Astrocyte of the spinal cord (primary cell): ENCODE measurements at places on chromosomes 1 and 21.
A peak's percentile ranks its signal among the peaks of the same experiment; 100 is the strongest.

DNA sequence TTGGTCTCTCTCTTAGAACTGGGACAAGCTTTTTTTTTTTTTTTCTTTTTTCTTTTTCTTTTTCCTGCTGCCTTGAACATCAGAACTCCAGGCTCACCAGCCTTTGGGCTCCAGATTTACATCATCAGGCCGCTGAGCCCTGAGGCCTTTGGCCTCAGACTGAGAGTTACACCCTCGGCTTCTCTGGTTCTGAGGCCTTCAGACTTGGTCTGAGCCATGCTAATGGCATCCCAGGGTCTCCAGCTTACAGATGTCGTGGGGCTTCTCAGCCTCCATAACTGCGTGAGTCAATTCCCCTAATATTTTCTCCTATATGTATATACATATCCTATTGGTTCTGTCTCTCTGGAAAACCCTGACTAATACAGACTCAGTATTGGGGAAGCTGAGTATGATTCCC, 36.5 kb upstream of the RC3H1 start:
- no peak for DNase-seq

DNA sequence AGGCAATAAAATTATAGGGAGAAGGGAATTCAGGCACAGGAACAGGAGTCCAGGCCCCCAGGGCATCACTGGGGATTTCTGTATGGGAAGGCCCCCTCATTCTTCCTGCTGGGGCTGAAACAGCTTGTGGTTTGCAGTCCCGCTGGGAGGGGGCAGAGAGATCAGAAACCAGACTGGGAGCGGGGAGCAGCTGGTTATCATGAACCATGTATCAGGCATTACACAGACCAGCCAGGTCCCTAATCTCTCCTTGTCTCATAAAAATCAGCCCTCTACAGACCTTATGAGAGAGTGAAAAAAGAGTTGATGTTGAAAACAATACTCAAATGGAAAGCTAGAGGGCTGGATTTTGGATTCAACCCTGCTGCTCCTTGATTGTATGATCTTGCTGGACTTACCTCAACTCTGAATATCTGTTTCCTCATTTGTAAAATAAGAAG, 93.4 kb upstream of the F3 start:
- DNase-seq: no peak

DNA sequence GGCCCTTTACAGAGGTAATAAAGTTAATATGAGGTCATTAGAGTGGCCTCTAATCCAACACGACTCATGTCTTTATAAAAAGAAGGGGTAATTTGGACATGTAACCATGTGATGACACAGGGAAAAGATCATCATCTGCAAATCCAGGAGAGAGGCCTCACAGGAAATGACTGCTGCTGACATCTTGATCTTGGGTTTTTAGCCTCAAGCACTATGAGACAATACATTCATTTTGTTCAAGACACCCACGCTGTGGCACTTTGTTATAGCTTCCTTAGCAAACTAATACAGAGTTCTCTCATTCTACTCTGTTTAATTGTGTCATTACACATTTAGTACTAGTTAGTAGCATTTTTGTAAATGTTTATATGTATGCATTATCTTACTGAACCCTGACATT, 64.0 kb upstream of the RUNX1 start:
- no peak for DNase-seq

DNA sequence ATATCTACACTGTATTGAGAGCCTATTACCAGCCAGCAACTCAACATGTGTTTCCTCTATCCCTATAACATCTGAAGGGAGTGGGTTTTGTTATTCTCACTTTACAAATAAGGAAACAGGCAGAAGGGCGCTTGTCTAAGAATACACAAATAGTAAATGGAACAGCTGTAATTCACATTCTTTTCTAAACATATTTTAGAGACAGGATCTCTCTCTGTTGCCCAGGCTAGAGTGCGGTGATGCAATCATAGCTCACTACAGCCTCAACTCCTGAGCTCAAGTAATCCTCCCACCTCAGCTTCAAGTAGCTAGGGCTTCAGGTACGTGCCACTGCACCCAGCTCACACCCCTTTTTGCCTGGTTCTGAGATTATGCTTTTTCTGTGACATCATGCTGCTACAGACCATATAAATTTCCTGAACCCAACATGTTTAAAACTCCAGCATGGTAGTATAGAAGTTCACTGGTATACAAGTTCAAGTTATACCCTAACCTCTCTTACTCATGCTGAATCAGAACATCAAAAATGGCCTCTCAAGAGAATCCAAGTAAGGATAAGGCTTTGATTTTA, 8.6 kb upstream of the TACSTD2 start:
- DNase-seq: peak; percentile 32

GRCh38 chr1:156480411-156481192, 20.0 kb downstream of the MEF2D start:
- DNase-seq: peak; percentile 26

DNA sequence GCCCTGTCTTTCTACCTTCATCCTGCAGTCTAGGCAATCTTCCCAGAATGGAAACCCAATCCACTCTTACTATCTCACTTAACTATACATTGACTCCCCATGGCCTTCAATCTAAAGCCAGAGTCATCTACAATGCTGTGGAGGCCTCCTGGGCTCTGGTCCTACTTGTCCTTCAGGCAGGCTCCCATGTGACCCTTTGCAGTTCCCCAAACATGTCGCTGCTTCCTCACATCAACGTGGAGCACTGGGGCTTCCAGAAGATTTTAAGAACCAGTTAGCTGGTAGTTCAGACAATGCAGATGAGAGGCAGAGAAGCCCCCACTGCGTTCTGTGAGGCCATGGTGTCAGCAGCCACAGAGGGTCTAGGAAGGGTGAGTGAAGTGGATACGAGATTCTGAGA, 18.6 kb downstream of the LYPD8 start:
- no peak for DNase-seq

GRCh38 chr1:91092503-91092902, 70.7 kb upstream of the ZNF644 start:
- no peak for DNase-seq

- DNase-seq: no peak
Observed at GRCh38 chr1:39230261-39231190, 26.0 kb downstream of the MACF1 start.

GRCh38 chr1:192958350-192958749, 100.8 kb downstream of the UCHL5 start:
- no peak for DNase-seq

DNA sequence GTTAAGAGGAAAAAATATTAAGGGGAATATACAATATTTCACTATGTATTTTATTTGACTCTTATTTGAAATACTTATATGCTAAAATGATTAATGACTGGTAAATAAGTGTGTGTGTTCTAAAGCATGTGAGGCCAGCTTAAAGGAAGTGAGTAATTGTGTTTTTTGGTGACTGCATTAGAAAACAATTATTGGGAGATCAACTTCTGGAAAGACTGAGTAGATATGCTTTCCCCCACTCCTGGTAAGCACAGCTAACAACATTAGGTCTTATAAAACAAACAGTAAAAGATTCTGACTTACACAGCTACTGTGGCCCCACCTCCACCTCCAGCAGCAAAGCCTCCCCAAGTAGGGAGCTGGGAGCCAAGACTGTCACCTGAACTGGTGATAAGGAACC, 403.0 kb downstream of the SRGAP2C start:
- DNase-seq: no peak

DNA sequence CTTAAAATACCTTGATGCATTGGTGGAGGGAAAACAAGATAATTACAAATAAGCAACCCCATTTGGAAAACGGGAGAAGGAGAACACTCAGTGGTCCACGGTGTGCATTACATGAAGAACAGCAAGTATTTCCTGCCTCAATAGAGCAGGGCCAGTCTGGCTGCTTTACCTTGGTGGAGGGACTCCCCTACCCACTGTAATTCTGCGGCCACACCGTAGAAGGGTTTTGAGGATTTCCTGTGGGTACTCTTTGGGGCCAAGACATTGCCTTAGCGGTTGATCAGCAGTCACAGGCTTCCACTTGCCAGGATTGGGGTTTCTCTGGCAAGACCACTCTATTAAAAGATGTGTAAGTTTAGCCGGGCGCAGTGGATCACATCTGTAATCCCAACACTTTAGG, 16.3 kb upstream of the TMEM54 start:
- no peak for DNase-seq

DNA sequence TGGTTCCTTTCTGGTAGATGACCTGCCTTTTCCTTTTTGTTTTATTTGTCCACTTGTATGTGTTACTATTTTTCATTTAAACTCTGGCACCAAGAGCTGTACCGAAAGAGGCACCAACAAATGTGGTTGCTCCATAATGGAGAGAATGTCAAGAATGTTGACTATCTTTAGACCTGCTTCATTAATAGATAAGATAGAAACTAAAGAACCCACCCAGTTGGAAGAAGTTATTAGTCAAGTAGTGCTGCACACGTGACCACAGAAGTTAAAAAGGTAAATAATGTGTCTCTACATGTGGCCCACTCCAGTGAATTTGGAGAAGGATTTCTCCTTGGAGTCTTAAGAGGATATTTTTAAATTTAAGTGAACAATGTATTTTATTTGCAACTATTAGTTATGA, 9.3 kb downstream of the ATP1A1 start:
- peak; percentile 17 for DNase-seq

DNA sequence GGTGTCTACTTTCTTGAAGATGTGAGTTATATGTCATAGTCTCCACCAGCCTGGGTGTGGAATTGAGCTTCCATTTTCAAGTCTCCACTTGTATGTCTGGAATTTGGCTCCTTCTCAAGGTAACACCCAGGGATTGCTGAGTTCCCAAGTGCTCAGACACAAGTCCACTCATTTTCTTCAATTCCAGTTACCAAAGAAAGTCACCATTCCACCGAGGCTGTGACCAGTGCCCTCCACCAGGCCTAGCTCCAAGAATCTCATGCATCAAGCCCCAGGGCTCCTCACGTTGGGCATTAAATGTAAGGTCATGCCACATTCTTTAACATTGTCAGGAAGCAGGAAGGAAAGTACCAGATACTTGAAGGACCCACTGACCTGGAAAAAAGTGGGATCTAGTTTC, 2.4 kb upstream of the RAB4A start:
- DNase-seq: no peak

- DNase-seq: peak; percentile 37
Observed at GRCh38 chr1:51417496-51418383, 87.4 kb upstream of the TTC39A start.

- no peak for DNase-seq
Observed at GRCh38 chr1:168751195-168751650, 22.2 kb upstream of the DPT start.

DNA sequence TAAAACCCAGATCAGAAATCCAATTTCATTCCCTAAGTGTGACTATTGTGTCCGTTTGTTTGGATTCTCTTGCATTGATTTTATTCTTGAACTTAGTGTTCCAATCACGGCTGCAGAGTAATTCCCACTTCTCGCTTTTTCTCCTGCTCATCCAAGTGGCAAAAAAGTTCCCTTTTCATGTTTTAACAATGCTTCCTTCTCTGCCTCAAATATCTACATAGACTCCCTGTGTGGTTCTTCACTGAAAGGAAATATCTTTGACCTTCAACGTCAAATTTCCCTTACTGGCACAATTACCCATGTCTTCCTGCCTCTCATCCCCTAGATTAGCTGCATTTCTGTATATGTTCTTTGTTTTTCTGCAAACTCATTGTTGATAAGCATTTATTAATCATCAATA, 305.4 kb downstream of the BACH1 start:
- no peak for DNase-seq

- DNase-seq: no peak
Observed at GRCh38 chr1:239884796-239885195, 206.9 kb upstream of the FMN2 start.

- DNase-seq: no peak
Observed at GRCh38 chr1:3820316-3820715, 24.0 kb upstream of the LRRC47 start.

GRCh38 chr1:19374083-19374801, 62.1 kb downstream of the SLC66A1 start:
- no peak for DNase-seq

- no peak for DNase-seq
Observed at GRCh38 chr21:20010691-20011200, 987.5 kb upstream of the NCAM2 start.

DNA sequence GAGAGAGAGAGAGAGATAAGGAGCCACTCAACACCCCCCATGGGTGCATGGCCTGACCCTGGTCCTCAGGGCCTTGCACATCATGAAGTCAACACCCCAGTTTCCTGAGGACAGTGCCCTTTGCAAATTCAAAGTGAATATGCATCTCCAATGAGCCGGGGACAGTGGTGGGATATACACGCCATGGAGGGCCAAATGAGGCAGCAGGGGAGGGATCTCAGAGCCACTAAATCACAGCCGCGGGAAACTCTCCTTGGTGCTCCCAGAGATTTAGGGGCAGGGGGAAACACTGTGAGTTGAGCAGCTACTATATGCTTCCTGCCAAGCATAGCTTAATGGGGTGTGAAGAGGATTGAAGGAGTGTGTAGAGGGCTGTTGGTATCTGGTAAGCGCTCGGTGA, 35.5 kb downstream of the MATN1 start:
- DNase-seq: no peak

DNA sequence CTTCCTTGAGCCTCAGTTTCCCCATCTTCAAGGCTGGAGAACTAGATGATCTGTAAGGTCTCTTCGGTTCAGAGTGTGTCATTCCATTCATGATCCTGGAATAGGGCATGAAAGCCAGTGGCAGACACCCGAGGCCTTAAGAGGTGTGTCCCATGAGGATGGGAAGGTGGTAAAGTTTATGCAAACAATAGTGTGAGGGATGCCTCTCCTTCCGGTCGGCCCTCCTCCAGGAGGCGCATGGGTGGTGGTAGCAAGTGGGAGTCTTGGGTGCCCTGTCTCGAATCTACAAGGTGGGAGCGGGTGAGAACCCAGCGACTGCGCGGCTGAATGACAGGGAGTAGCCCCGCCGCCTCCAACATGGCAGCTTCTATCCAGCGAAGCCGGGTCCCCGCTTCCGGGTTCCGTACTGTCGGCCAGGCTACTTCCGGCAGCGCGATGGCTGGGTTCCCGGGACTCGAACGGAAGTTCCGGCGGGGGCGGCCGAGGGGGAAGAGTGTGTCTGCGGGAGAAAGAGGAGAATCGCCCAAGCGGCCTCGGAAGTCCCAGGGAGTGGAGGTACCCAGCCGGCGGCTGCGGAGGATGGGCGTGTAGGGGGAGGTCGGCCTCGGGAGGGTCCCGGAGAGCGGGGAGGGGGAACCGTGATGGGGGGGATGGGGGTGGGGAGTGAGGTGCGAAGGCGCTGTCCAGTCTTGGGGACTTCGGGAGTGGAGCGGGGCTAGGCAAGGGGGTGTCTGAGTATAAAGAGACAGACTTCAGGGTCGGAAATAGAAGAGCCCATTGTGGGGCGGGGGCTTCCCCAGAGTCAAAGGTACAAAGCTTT, at the start of gene LYPLA2:
TSS of gene LYPLA2 (plus strand) at position 450 of the 820 bp plus-strand sequence. CDS start 1,538 bp downstream, outside the sequence.
- DNase-seq: peak; percentile 92

- DNase-seq: no peak
Observed at GRCh38 chr1:41888756-41889155, 30.0 kb downstream of the HIVEP3 start.

- DNase-seq: peak; percentile 55
Observed at GRCh38 chr1:39132505-39133339, 71.8 kb upstream of the MACF1 start.

GRCh38 chr1:114718661-114719423, 2.3 kb upstream of the NRAS start:
- peak; percentile 47 for DNase-seq

- DNase-seq: no peak
Observed at GRCh38 chr1:59110271-59110670, 186.6 kb upstream of the FGGY start.
